Stimulated activated CD8-positive, alpha-beta memory T cell treated with anti-CD3 and anti-CD28 coated beads, Interleukin-4, amount 100 ng/mL, for 4 hours (primary cell): ENCODE measurements at places on chromosomes 6 and 20.

GRCh38 chr6:162055365-162055764, 672.2 kb downstream of the PRKN start:
- DNase-seq, result no peak

DNA sequence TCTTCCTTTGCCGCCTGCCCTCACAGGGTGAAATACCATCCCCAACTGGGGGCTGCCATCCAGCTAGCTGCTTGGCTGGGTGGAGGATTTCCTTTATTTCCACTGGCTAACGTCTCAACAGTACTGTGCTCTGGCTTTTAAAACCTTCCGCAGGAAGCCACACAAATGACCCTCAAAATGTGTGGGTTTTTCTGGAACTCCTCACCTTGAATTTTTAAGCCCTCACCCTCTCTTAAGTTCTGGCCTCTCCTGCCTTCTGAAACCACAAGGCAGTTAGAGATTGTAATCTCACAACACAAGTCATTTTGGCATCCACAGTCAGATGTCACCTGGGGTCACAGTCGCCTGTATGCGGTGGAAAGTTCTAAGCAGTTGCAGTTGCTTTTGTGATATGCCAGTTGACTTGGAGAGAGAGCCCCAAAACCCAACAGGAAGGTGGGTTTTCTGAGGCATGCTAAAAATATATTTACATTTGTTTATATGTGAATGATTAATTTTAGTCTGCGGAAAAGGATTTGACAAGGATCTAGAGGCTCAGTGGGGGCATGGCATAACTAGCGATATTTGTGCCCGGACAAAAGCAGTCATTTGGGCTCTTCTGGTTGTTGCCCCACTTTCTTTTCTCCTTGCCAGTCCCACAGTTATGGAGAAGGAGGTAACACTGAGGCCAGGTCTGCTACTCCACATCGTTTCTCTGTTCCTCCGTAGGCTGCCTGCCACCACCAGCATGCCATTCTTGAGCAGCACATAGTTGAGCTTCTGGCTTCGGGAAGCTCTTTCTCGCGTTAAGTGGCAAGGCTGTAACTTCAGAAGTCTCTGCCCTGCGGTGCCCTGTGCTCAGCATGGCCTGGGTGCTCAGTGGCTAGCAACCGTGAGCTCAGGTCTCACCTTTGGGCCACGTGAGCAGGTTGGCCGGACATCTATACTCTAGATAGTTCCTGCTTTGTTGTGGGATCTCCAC, 335.3 kb downstream of the CD83 start:
- peak; percentile 18 for DNase-seq

DNA sequence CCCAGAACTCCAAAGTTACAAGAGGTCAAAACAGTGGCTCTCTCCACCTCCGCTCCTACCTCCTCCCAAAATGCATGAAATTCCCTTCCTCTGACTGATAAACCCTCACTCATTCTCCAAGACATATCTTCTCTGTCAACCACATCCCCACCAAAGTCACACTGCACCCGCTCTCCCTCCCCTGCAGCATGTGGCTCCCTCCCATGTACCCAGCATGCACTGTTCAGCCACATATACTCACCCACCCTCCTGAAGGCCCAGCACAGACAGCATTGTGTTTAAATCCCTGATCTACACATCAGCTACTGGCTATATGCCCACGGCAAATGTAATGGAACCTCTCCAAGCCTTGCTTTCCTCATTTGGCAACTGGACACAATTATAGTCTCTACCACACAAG, 5.5 kb upstream of the POU5F1 start:
- DNase-seq, result no peak

GRCh38 chr20:17875106-17875980, 93.3 kb downstream of the SNX5 start:
- DNase-seq, result no peak

DNA sequence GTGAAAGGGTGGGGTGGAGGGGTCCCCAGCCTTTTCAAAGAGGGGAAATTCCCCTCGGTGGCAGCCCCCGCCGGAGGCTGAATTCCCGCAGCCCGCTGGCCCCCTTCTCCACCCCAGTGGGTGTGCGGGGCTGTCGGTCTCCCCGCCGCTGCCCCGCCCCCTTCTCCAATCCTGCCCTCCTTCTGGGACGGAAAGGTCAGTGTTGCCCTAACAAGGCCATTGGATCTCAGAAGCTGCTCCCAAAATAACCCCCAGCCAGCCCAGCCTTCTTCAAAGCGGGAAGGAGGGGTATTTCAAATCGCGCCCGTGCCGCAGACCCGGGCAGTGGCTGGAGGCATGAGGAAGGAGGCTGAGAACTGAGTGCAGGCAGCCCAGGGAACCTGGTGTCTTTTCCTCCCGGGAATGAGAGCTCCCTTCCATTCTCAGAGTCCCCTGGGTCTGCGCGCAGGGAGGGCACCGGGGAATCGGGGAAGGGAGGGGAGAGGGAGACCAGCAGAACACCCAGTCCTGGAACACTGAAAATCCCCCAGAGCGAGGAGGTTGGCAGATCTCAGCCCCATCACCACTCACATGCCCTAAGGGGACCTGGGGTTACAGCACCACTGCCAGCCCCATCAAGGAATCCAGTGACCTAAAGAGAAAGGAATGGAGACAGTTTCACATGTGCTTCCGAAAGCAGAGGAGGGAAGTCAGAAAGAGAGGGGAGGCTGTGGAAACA, at the start of gene JPH2:
Gene JPH2 (minus strand): TSS at position 135 of the 718 bp plus-strand sequence. CDS start 483 bp downstream, outside the sequence.
- no peak for DNase-seq

DNA sequence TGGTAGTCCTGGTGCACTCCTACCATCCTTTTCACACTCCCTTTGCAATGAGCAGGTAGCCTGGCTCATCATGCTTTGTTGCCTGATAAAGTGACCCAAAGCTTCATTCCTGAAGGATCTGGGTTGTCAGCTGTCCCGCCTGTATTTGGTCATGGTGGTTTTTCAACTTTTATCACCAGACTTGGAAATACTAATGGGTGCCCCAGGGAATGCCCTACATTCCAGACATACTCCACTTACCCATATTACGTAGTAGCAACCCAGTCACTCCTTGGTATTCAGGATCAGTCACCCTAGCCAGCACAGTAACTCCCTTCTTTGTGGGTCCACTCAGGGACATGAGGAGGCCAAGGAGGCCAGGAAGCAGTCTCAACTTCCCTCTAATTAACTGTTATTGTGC, 199.2 kb downstream of the MAFB start:
- DNase-seq, result no peak

DNA sequence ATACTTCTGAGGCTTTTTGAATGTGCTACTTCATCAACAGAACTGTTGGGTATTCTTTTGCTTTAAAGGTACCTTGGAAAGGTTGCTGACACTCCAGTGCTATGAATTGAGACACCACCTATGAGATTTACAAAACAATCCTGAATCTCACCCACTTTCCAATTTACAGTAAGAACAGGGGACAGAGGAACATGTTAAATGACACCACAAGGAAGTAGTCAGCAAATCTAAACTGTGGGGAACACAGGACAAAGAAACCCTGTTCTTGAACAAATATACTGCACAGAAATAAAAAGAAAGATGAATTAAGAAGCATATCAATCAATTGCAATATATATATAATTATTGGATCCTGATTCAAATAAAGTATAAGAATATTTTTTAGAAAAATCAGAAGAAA, 216.7 kb upstream of the ARID1B start:
- no peak for DNase-seq

DNA sequence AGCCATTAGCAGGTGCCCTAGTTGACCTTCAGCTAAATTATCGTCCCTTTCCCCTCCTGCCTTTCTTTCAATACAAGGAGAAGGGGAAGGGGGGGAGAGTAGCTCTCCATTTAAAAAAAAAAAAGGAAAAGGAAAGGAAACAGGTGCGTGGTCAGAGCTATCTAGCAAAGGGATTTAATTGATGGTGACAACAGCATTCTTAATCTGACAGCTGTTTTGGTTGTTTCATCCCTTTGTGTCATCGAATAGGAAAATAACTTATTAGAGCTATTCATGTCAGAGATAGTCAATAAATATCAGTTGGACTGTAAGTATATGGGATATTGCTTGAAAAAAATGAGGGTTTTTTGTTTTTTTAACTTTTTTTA, 195.2 kb upstream of the SASH1 start:
- no peak for DNase-seq

- no peak for DNase-seq
These were observed 168.0 kb upstream of the CHD6 start for GRCh38 chr20:41786158-41786557.

DNA sequence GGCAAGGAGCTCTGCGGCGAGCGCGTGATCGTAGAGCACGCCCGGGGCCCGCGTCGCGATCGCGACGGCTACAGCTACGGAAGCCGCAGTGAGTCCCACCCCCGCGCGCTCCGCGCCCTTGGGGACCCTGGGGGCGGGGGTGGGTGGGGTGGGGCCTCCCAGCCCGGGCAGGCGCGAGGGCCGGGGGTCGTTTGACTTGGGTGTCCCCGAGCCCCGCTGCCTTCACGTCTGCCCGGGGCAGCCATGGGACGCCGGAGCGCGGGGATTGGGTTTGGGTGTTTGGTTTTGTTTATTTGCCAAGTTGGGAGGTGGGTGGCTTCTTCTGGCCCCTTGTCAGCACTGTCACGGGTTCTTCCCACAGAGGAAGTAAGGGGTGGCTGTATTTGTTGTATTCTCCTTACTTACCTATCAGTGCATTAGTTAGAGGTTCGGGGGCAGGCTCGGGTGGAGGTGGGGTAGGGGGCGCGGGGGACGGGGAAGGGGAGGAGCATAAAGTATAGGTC, 777 bp downstream of the SRSF6 start:
- DNase-seq, result no peak

DNA sequence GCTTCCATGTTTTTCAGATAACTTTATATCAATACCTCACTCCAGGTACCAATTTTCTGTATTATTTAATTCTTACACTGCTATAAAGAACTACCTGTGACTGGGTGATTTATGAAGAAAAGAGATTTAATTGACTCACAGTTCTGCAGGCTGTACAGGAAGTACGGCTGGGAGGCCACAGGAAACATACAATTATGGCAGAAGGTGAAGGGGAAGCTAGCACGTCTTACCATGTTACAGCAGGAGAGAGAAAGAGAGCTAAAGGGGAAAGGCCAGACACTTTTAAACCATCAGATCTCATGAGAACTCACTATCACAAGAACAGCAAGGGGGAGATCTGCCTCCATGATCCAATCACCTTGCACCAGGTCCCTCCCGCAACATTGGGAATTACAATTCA, 119.1 kb upstream of the BMP5 start:
- no peak for DNase-seq

DNA sequence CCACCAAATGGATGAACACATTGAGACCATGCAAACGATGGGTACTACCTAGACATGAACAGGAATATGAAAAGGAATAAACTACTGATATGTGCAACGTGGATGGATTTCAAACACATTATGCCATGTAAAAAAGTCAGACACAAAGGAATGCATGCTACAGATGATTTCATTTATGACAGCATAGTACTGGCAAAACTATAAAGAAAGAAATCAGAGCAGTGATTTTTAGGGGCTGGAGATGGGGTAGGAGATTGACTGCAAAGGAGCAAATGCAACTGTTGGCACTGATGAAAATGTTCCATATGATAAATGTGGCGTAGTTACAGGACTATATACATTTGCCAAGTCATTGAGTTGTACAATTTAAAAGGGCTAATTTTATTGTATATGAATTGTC, 13.4 kb upstream of the COL12A1 start:
- no peak for DNase-seq
